CD14-positive monocyte (primary cell): ENCODE measurements at places on chromosomes 12 and 14. TPM values are rescaled to one million over a fixed set of nuclear protein-coding genes. Genes with fewer than 3 reads are reported as not detected.
A peak's percentile ranks its signal among the peaks of the same experiment; 100 is the strongest.

GRCh38 chr12:93226361-93226760, 151.4 kb upstream of the NUDT4 start:
- peak; percentile 54 for DNase-seq
- no peak overlapping the region for H3K27ac ChIP-seq
- no peaks in the 10 kb centered on the region for H3K27me3 ChIP-seq
- H3K36me3 ChIP-seq: no peaks in the 10 kb centered on the region
- H3K4me1 ChIP-seq: peaks cover 26% of the 10 kb centered on the region

DNA sequence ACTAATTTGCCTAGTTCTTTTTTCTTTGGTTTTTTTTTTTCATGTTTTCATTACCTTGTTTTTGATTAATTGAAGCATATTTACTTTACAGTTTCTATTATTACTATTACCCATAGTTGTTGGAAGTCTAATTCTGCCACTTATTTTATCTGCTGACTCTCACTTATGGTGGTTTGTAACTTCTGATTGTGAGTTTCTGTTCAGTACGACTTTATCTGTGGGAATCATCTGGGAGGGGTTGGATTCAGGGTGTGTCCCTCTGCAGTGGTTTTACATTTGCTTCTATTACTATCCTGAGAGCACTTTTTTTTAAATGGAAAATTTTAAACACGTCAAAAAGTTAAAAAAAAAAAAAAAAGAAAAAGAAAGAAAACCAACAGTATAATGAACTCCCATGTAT, 26.4 kb upstream of the SOS2 start:
- no peak overlapping the region for H3K27ac ChIP-seq
- no peaks in the 10 kb centered on the region for H3K4me1 ChIP-seq
- no peaks in the 10 kb centered on the region for H3K27me3 ChIP-seq
- DNase-seq: no peak
- no peak overlapping the region for H3K4me3 ChIP-seq

The KRT73 gene
- polyA plus RNA-seq: not detected

The TMEM132D gene
- polyA plus RNA-seq: not detected in 2 replicates

- H3K4me1 ChIP-seq: no peaks in the 10 kb centered on the region
- no peak for DNase-seq
- H3K4me3 ChIP-seq: no peak overlapping the region
Measured at GRCh38 chr14:51619561-51619960, 32.1 kb upstream of the FRMD6 start.

The CYP27B1 gene
- polyA plus RNA-seq: not detected

DNA sequence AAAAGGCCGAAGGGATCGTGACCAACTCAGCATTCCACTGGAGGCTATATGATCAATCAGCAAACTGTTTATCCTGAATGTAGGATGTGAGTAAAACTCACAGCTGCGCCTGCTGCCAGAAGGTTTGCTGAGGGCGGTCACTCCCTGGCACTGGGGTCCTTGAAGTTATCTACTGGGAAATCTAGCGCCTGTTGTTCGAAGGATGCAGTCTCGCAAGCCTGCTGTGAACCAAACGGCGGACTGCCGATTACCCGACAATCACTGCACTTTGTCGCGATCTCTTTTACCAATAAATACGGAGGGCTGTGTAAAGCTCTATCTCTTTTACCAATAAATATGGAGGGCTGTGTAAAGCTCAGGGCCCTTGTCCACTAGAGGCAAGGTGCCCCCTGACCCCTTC, 12.9 kb downstream of the DDX51 start:
- H3K4me3 ChIP-seq: no peak overlapping the region
- H3K4me1 ChIP-seq: no peaks in the 10 kb centered on the region
- no peak overlapping the region for H3K27ac ChIP-seq
- DNase-seq: no peak

GRCh38 chr14:68208626-68209317, 389.2 kb downstream of the RAD51B start:
- H3K4me1 ChIP-seq: peaks cover 18% of the 10 kb centered on the region
- H3K27ac ChIP-seq: no peak overlapping the region
- no peak overlapping the region for H3K4me3 ChIP-seq

GRCh38 chr14:61502459-61503093, 181.2 kb downstream of the PRKCH start:
- H3K27me3 ChIP-seq: no peaks in the 10 kb centered on the region
- no peak for DNase-seq
- no peaks in the 10 kb centered on the region for H3K36me3 ChIP-seq
- no peak overlapping the region for H3K27ac ChIP-seq
- H3K4me3 ChIP-seq: no peak overlapping the region

The POTEM gene
- polyA plus RNA-seq: not detected

DNA sequence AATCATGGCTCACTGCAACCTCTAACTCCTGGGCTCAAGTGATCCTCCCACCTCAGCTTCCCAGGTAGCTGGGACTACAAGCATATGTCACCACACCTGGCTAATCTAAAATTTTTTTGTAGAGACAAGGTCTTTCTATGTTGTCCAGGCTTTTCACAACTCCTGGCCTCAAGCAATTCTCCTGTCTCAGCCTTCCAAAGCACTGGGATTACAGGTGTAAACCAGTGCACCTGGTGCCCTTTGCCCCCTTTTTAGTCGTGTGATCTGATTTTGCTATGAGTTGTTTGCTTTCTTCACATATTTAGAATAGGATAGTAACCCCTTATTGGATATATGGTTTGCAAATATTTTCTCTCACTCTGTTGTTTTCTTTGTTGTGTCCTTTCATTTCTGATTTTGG, 1.7 kb upstream of the RAD52 start:
- no peak for DNase-seq
- H3K36me3 ChIP-seq: no peaks in the 10 kb centered on the region
- H3K27ac ChIP-seq: no peak overlapping the region
- peaks cover 19% of the 10 kb centered on the region for H3K4me1 ChIP-seq

- no peak for DNase-seq
- no peak overlapping the region for H3K27ac ChIP-seq
- peaks cover 20% of the 10 kb centered on the region for H3K4me1 ChIP-seq
- no peaks in the 10 kb centered on the region for H3K36me3 ChIP-seq
Measured at GRCh38 chr12:49543914-49544815, 5.3 kb downstream of the KCNH3 start.

The SLC25A47 gene
- polyA plus RNA-seq: not detected in 2 replicates

GRCh38 chr12:3231399-3231876, 154.3 kb downstream of the TSPAN9 start:
- H3K27me3 ChIP-seq: no peaks in the 10 kb centered on the region
- DNase-seq: no peak
- H3K36me3 ChIP-seq: no peaks in the 10 kb centered on the region
- no peak overlapping the region for H3K27ac ChIP-seq
- no peak overlapping the region for H3K4me3 ChIP-seq
- H3K4me1 ChIP-seq: no peaks in the 10 kb centered on the region

GRCh38 chr12:12984149-12984548, 15.9 kb downstream of the HEBP1 start:
- H3K36me3 ChIP-seq: peaks cover 95% of the 10 kb centered on the region
- no peaks in the 10 kb centered on the region for H3K4me1 ChIP-seq

The JPH4 gene
- 3.7 TPM for polyA plus RNA-seq

The NRIP2 gene
- 0.24 TPM for polyA plus RNA-seq

DNA sequence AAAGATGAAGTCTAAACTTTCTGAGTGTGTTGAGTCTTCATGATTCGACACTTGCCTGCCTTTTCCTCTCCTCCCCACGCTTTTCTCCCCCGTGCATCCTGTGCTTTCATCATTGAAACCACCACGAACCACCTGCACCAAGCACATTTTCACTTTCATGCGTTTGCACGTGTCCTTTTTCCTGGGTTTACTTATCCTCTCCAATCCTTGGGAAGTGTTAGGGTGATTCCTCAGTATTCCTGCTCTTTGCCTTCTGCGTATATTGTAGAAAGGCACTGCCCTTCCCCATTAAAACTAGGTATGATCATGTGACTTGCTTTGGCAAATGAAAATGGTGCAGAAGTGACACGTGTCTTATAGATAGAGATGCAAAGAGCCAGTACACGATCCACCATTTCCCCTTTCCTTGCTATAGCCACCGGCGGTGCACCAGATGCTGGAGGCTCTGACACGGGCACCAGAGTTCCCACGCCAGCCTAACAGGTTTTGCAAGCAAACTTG, 106.6 kb downstream of the BRMS1L start:
- H3K27ac ChIP-seq: no peak overlapping the region
- no peaks in the 10 kb centered on the region for H3K27me3 ChIP-seq
- no peaks in the 10 kb centered on the region for H3K4me1 ChIP-seq
- DNase-seq: no peak
- H3K4me3 ChIP-seq: no peak overlapping the region
- H3K36me3 ChIP-seq: no peaks in the 10 kb centered on the region
